ENCODE measurements at places on chromosomes 2 and 18. TPM values are rescaled to one million over a fixed set of nuclear protein-coding genes. Genes with fewer than 3 reads are reported as not detected.

DNA sequence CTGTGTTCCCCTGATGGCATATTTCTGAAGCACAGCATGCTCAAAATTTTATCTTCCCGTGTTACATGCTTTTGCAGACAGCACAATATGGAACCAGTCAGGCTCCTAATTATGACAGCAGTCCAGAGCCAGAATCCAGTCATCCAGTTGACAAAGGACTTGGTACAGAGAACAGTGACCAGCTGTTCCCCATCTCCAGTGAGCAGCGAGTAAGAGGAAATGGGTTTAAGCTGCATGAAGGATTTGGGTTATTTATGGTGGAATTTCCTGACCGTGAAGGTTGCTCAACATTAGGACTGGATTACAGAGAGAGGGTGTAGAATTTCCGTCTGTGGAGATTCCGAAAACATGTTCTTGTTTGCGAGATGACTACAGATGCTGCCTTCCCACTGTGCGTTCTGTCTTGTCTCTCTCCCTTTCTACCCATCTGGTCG is 24.4 kb downstream of the SGPP2 start:
- no peak for DNase-seq
- no peaks in the 10 kb centered on the region for H3K36me3 ChIP-seq
- peaks cover 3% of the 10 kb centered on the region for H3K4me1 ChIP-seq
- no peak overlapping the region for H3K27ac ChIP-seq
- no peaks in the 10 kb centered on the region for H3K27me3 ChIP-seq

GRCh38 chr2:138922973-138923563 is 142.9 kb upstream of the NXPH2 start:
- no peaks in the 10 kb centered on the region for H3K36me3 ChIP-seq
- H3K4me3 ChIP-seq, result no peak overlapping the region
- no peak overlapping the region for H3K27ac ChIP-seq
- H3K27me3 ChIP-seq, result no peaks in the 10 kb centered on the region

DNA sequence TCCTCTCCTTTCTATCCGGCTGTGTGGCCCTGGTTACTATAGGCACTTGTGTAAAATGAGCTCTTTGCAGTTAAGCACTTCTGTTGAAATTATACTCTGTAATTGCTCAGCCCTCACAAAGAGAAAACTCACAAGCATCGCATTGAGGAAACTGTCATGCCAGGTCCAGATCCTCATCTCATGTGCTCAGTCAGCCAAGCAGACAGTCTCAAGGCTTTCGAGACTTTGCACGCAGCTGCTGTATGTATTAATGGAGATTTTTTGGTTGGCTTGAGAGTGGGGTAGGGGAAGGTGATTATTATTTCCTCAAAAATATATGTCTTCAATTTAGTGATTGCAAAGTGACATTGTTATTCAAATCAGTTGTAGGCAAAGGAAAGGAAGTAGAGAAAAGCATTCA is 33.0 kb upstream of the PHLPP1 start:
- no peak for DNase-seq
- H3K36me3 ChIP-seq, result peaks cover 2% of the 10 kb centered on the region
- peaks cover 5% of the 10 kb centered on the region for H3K4me1 ChIP-seq
- H3K27me3 ChIP-seq, result no peaks in the 10 kb centered on the region

- no peaks in the 10 kb centered on the region for H3K4me1 ChIP-seq
- H3K36me3 ChIP-seq, result no peaks in the 10 kb centered on the region
Observed at GRCh38 chr2:85104228-85104627, 29.0 kb upstream of the TCF7L1 start.

GRCh38 chr2:222049946-222050345 is 248.9 kb downstream of the PAX3 start:
- H3K27ac ChIP-seq, result no peak overlapping the region
- peaks cover 44% of the 10 kb centered on the region for H3K27me3 ChIP-seq
- H3K4me1 ChIP-seq, result no peaks in the 10 kb centered on the region
- DNase-seq, result no peak

SLC5A7 gene
- total RNA-seq, result not detected

DSG2 gene
- total RNA-seq, result 107 TPM

ANKRD30BL gene
- total RNA-seq, result not detected

DLX1 gene
- not detected for total RNA-seq

PTPRM gene
- total RNA-seq, result 6.2 TPM

All from H9 (cell line).